ENCODE measurements at places on chromosomes 2 and 18.

DNA sequence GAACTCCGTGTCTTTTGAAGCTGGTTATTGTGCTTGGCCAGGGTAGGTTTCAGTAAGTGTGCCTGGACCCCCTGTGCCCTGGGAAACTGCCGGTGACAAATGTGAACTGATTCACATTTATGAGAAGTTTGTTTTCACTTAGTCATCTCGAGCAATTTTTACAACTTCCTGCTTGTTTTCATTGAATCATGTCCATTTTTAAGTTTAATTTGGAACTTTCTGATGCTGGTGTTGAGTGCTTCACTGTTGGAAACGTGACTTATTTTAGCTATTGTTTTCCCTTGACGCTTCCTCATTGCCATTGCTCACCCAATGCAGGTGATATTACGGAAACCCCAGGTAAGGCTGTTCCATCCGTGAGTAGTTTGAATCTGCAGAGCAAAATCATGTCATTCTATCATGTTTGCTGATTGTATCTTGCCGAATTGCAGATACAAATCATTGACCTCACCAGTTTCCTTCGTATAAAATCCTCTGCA, 97.2 kb downstream of the RTN4 start:
- DNase-seq: no peak

DNA sequence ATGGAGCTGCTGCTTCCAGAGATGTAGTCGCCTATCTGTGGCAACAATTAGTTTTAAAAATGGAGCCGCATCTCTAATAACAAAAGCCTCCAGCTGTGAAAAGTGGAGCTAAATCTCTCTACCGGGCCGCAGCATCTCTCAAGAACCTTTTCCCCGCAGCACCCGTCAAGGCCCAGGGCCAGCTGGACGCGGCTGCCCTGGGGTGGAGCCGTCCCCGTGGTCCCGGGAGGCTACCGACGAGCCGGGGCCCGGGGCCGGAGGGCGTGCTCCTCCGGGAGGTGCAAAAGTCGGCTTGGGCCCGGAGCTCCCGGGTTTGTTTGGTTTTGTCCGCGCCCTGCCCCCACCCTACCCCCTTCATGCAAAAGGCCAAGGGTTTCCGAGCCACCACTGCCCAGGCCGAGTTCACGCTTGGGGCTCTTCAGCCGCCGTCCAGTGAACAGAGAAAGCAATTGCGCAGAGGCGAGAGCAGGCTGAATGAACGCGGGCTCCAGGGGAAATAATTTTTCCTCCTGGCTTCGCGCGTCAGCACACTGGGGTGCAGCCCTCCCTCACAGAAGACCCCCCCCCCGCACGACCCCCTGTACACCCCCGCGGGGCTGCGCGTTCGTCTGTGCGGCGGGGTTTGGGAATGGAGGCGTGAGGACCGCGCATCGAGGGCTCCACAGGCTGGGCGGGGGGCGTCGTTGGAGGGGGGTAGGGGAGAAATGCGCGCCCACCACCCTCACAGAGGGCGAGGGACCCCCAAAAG, 557 bp upstream of the GREB1L start:
- no peak for DNase-seq

- DNase-seq: no peak
These were observed 516.7 kb downstream of the ERBB4 start for GRCh38 chr2:212021947-212022346.

- DNase-seq: no peak
These were observed 3.0 kb upstream of the ADRA2B start for GRCh38 chr2:96119389-96119751.

DNA sequence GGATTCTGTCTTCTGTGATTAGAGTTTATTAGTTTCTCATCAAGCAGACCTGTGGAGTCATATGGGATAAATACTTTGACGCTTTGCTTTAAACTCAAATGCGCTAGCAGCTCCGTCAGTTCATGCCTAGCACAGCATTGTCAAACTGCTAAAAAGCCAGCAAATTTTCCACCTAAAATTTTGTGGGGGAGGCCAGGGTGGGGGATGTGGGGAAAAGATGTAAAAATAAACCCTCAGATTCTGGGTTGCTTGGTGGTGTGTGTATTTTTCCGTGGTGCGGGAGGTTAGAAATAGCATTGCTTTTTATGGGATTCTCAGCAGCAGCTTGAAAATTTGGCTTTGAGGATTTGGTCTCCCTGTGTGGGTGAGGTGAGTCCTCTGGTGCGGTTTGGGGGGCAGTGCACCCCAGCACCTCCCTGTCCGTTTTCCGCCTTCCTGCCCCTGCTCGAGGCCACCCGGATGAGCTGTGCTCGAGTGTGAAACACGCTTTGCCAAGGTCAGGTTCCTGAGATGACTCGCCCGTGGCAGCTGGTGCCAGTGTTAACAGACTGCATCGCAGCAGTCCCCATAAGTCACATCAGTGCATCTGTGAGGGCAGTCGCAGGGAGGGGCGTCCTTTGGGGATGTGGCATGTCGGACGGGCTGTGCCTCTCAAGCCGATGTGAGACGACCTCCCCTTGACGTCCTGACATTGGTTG, 65.9 kb downstream of the LDLRAD4 start:
- DNase-seq: no peak

DNA sequence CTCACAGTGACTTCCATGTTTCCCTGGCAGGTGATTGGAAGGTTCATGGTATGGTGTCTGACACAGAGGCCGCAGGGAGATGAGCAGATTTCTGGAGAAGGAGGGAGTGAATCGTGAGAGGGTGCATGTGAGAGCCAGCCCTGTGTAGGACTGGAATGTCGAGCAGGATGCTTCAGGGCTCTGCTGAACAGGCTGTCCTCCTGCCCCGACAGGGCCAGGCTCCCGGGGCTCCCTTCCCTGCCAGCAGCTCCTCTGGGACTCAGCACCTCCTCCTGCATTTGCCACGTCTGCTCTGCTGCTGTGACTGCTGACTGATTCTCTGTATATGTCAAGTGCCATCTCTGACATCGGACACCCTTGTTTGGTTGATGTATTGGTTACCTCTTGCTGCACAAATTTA, 38.5 kb upstream of the INHBB start:
- DNase-seq: no peak

DNA sequence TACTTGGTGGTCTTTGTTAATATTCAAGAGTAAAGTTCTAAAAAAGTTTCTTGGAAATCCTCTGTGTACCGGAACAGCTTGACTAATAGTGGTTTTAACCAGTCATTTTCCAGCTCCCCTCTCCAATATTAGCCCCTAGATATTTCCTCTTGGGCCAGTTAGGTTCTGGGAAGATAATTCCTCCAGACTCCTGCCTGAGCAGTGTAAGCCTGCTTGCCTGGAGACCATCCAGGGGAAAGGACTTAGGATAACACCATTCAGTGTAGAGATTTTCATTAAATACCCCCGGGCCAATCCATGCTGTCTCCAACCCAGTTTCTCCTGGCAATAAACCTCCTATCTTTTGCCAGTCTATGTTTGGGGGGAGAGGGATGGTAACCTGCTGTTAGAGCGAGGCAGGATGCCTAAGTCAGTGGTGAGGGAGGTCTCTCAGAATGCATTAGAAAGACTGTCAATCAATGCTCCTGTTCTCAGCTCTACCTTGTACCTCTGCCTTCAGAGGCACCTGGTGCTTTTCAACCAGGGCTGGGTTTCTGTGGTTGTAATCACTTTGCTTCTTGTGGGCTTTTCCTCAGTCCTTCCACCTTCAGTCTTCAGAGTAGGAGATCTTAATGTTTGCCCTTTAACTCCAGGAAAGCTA, 186.4 kb downstream of the RNF152 start:
- no peak for DNase-seq

All from iPS DF 19.7 (cell line).